Stimulated activated CD8-positive, alpha-beta memory T cell treated with anti-CD3 and anti-CD28 coated beads, Interleukin-2, amount 100 ng/mL, for 1 hour (primary cell): ENCODE measurements at places on chromosomes 6 and 20.
A peak's percentile ranks its signal among the peaks of the same experiment; 100 is the strongest.

GRCh38 chr20:43389211-43389610, 68.5 kb upstream of the SRSF6 start:
- DNase-seq: no peak

GRCh38 chr6:102229271-102229670, 835.8 kb downstream of the GRIK2 start:
- DNase-seq: no peak

GRCh38 chr20:37152284-37152683, 26.8 kb upstream of the RPN2 start:
- DNase-seq: no peak

DNA sequence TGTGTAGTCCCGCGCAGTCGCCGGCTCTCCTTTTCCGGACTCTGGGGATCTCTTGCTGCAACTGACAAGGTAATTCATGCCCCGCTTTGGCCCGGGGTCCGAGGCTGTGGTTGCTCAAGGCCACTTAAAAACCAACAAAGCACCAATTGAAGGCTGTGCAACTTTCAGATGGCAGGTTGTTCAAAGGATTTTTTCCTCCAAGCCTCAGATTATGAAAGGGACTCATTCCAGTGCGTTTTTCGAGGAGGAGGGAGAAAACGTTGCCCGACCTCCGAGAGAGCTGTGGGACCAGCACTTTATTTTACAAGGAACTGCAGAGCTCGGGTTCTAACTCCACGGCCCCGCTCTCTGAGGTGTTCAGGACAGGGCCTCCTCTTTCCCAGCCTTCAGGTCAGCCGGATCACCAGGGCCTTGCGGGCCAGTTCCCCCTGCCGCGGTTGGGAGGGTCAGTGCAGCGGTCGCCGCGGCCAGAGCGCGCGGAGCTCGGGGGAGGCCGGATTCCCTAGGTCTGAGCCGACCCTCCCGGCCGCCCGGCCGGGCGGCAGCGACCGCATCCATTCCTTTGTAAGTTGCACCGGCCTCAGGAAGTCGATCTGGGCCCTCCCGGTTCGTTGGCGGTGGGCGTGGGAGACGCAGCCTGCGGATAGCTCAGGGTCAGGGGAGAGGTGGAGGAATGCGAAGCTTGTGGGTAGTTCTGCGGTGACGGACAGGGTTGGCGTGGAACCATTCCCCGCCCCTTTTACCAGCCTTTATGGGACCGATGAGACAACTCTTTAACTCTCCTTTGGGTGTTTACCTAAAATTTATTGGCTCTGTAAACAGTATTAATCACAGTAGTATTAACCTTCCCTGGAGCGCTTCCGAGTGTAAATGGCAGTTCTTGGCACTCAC, 1.6 kb downstream of the UTRN start:
- DNase-seq: no peak

GRCh38 chr20:23889775-23890187, 10.2 kb upstream of the CST5 start:
- DNase-seq: peak; percentile 27
